ENCODE measurements at places on chromosomes 2 and 18.

DNA sequence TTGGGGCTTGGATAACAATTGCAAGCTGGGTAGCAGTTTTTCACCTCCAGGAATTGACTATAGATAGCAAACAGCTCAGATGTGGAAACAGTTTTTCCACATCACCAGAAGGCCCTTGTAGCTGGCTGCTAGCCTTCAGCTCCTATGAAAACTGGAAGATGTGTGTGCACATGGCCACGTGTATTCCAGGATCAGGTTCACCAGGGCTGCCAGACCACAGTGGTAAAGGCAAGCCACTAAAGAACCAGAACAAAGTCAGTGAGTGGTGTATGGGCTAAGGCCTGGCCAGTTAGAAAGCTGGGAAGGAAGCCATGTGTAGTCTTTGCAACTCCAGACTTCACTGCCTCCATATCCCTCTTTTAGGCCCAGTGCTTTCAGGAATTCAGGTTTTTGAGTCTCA is 12.9 kb downstream of the LRRTM1 start:
- DNase-seq: no peak

DNA sequence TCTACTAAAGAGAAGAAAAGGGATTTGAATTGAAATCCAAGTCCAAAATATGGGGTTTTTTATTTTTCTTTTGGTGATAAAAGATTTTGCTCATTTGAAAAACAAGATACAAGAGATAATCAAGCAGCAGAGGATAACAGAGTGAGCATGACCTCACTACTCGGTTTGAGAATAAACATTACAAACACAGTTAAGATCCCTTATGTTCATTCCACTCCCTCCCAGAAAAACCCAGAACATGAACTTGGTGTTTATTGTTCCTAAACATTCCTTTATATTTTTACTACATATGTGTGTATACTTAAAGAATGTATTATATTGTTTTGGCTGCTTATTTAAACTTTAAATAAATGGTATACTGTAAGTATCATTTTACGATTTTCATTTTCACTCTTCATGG is 146.6 kb upstream of the CHAC2 start:
- no peak for DNase-seq

DNA sequence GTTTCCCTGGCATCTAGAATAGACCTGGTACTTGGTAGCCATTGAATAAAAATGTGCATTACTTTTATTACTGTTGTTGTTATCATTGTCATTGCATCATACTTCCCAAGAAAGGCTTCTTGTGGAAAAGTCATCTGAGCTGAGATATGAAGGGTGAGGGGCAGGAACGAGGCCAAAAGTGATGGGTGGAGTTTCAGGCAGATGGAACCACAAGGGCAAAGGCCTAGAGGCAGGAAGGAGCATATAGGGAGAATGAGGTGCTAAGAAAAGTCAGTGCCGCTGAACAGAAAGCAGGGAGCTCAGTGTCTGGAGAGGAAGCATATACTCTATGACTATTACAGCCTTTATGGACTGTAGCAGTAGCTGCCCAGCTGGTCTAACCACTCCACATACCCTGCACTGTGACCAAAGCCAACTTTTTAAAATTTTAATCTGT is 219.3 kb downstream of the SPP2 start:
- no peak for DNase-seq

GRCh38 chr2:57740891-57741290 is 305.7 kb upstream of the VRK2 start:
- DNase-seq: no peak

- DNase-seq: no peak
Measured at GRCh38 chr18:79856119-79857007, 58.6 kb downstream of the KCNG2 start.

DNA sequence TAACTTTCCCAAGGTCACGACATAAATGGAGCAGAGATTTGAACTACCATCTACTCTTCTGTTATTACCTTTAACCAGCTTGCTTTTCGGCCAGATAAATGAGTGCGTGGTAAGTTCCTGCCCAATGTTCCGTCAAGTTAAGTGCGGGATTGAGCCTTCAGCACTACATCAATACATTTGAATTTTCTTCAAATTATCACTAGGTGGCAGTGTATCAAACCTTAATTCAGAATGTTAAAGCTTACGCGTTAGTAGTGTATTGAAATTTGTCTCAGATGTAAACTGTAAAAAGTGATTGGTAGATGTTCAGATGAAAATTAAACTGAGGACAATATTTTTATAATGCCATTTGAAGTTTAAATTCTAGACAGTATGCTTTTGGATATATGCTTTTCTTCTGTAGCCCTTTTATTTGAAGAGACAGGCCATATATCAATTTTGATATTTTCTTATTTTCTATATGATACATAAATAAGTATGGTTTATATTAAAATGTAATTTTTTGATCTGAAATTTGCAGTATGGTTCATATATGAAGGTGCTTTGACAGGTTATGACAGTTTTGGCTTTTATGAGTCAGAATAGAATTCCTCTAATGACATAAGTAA is 681.3 kb downstream of the ADCYAP1 start:
- no peak for DNase-seq

- DNase-seq: no peak
Measured at GRCh38 chr2:46679761-46680160, 200.4 kb downstream of the TMEM247 start.

DNA sequence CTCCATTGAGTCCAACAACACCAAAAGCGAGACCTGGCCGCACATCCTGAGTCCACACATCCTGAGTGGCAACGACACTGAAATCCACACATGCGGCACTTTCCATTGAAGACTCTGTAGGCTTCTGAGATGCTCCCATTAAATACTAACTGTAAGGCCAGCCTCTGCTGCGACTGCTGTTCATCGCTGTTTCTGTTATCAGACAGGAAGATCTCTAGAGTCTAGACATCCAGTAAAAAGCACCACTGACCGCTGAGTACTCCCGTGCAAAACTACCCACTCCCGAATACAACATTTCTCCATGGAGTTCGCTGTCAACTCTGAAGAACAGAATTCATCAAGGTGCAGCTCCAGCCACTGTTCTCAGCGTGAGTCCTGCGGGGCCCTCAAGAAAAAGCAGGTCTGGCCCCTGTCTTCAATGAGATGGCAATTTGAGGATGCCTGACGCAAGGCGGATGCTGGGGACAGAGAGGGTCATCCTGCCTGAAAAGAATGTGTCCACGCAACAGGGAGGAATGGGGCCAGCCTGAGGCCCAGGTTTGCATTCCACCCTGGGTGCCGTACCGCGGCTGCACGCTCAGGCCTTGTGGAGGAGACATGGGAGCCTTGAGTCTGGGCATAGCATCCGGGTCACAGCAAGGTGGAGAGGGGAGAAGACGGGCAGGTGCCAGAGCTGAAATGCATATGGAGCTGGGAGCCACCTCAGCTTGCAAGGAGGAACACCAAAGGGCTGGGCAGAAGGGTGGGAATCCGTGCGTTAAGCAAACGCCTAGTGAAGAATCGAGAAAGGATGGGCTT is 61.9 kb downstream of the ZNF516 start:
- no peak for DNase-seq
